ENCODE measurements at places on chromosomes 2 and 18. TPM values are rescaled to one million over a fixed set of nuclear protein-coding genes. Genes with fewer than 3 reads are reported as not detected.

The SYT4 gene
- not detected for total RNA-seq

The KCNF1 gene
- not detected for total RNA-seq

The RGPD8 gene
- not detected for total RNA-seq

The SH3RF3 gene
- 0.34 TPM for total RNA-seq

The KCMF1 gene
- 80.7 TPM for total RNA-seq

The UGT1A3 gene
- total RNA-seq: not detected

The RFTN2 gene
- not detected for total RNA-seq

The SCN7A gene
- total RNA-seq: not detected

The TRIP12 gene
- total RNA-seq: 194 TPM

The SERPINB13 gene
- total RNA-seq: not detected

The DSC2 gene
- not detected for total RNA-seq

The RAB12 gene
- total RNA-seq: 11.9 TPM

The REG3G gene
- not detected for total RNA-seq

The FBXO36 gene
- total RNA-seq: 0.11 TPM

The DPYSL5 gene
- total RNA-seq: not detected

The HADHB gene
- 48.8 TPM for total RNA-seq

The BABAM2 gene
- 40.8 TPM for total RNA-seq

The ANTXR1 gene
- total RNA-seq: not detected

The KIAA2012 gene
- 0.89 TPM for total RNA-seq

The ZNF512 gene
- 43.7 TPM for total RNA-seq

The COL4A4 gene
- 0.41 TPM for total RNA-seq

The SFT2D3 gene
- 3.2 TPM for total RNA-seq

The FHL2 gene
- total RNA-seq: 0.26 TPM

The FBLN7 gene
- total RNA-seq: 0.07 TPM

The CFAP65 gene
- total RNA-seq: 0.11 TPM

The LTBP1 gene
- total RNA-seq: 11.8 TPM

The GALR1 gene
- total RNA-seq: not detected

The FTCDNL1 gene
- 0.94 TPM for total RNA-seq

The ST6GAL2 gene
- 0.82 TPM for total RNA-seq

The INHA gene
- not detected for total RNA-seq

The AMER3 gene
- total RNA-seq: not detected

The SP5 gene
- not detected for total RNA-seq

The CCDC142 gene
- 50.5 TPM for total RNA-seq

The MAP2 gene
- total RNA-seq: 0.97 TPM

The CREG2 gene
- not detected for total RNA-seq

The ZAP70 gene
- total RNA-seq: not detected

The LRP1B gene
- not detected for total RNA-seq

The HNRNPLL gene
- 131 TPM for total RNA-seq

The ADGRF3 gene
- not detected for total RNA-seq

The RUFY4 gene
- total RNA-seq: 0.11 TPM

The IRS1 gene
- total RNA-seq: 3.9 TPM

The IL1B gene
- not detected for total RNA-seq

The SLC30A3 gene
- total RNA-seq: 0.19 TPM

The LYPD1 gene
- total RNA-seq: not detected

The RALBP1 gene
- total RNA-seq: 45.7 TPM

The LRRTM4 gene
- total RNA-seq: 0.07 TPM

The NOSTRIN gene
- not detected for total RNA-seq

The SKOR2 gene
- total RNA-seq: not detected

The DNAH6 gene
- 0.15 TPM for total RNA-seq

Measured in Karpas-422 (cell line).